Motor neuron (in vitro differentiated cells): ENCODE measurements at places on chromosomes 5 and 9.

DNA sequence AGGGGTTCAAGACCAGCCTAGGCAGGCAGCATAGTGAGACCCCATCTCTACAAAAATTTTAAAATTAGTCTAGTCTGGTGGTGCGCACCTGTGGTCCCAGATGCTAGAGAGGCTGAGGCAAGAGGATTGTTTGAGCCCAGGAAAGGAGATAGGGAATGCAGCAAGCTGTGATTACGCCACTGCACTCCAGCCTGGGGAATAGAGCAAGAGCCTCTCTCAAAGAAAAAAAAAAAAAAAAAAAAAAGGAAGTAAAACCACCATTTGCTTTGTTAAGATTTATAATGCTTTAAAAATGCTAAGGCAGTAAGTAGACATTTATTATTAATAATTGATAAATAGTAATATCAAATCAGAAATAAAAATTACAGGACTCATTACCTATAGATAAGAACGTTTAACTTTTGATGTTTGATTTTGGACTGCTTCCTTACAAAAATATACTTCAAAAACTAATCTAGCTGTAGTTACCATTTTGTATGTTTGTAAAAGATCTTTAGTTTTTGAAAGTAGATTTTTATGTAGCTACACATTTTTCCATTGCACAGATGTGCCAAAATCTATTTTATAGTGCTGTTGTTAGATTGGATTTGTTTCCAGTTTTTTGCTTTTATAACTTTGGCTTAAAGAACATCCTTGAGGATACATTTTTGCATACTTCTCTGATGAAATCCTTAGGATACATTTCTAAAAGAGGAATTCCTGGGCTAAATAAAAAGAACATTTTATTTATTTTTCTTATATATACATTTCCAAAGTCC lies 86.4 kb downstream of the INIP start:
- no peak for ATAC-seq

DNA sequence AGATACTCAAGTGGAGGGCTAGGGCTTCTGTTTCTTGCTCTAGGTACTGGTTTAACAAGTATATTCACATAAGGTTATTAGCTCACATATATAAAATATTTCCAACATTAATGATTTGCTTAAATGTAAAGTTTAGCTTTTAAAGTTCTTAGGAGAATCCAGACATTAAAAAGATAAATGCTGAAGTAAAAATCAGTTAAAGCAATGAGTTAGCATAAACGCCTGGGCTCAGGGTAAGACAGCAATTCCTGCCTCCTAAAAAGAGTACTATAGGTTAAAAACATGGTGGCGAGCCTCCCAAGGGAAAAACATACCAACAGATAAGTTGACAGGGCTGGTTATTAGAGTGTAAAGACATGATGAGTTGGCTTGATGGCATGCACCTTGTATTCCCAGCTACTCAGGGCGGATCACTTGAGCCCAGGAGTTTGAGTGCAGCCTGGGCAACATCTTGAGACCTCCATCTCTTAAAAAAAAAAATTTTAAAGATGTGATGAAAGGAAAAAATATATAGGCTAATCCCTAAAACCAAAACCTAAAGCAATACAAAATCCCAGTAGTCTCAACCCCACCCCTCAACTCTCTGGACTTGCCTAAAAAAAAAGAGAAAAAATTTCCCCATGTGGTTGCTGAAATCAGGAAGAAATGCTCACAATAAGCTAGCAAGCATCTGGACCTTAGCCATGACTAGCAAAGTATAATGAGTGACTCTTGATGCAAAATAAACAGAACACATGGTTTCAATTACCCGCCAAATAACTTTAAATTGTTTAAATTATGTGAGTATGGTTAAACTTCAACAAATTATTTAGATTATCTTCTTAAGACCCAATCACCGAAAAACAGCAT lies 3.6 kb downstream of the GOLPH3 start:
- no peak for ATAC-seq

DNA sequence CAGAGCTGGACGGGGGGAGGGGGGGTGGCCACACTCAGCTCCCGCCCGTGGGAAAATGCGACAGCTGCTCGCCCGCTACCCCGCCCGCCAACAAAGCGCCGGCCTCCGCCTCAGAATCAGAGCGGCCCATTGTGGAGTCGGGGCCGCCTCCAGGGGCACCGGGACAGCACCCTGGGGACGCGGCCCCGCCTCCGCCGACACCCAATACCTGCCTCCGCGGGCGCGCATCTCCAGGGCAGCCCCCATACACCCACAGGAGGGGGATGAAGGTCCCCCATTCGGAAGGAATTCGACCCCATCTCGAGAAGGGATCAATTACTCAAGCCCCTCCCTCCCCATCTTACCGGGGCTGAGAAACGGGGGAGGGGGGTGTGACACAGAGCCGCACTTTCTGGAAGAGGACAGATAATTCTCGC lies 1.3 kb downstream of the NOTCH1 start:
- ATAC-seq = peak; percentile 3

GRCh38 chr9:133237035-133237731 lies 28.1 kb upstream of the OBP2B start:
- peak; percentile 20 for ATAC-seq

DNA sequence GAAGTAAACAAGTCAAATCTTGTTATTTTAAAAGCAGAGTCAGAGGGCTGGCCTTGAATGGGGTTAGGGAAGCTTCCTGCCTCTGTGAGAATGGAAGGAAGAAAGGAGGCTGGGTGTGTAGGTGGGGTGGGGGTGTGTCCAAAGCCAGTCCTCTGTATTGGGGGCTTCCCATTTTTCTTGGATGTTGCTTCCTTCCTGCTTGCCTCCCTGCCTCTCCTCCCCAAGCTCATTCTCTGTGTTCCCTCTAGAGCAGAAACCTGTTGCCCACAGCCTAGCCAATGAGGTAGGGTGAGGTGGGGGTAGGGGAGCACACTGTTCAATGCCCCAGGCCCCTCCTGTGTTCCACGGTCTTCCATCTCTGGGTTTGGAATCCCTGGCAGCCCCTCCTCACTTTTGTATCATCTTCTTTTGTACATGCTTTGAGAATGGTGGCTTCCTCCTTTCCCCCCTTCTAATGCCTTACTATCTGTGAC lies 39.7 kb downstream of the SNX24 start:
- no peak for ATAC-seq

DNA sequence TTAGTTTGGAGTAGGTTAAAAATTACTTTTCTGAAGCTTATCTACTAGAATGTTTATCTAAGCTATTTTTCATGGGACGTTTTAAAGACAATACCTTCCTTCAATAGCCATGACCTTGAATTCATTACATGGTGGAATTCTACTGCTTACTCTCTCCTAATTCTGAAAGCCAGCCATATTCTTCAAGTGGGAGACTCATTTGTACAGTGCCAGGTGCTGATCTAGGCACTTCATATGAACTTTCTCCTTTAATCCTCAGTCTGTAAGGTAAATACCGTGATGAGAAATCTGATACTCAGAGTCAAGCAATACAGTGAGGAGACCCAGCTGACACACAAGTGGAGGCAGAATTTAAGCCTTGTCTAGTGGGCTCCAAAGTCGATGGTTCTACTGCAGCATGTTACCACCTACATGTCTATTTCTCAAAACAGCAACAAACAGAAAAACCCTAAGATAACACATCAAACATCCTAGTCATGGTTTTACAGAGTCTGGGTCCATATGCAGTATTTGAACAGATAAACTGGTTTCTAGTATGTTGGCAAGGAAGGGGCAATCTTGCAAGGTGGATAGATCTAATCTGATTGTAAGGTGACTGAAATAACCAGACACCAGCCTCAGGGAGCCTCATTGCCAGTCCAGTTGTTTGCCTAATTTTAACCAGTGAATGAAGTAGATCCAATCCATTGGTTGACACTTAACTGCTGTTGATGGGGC lies 243.7 kb downstream of the PIK3R1 start:
- no peak for ATAC-seq

DNA sequence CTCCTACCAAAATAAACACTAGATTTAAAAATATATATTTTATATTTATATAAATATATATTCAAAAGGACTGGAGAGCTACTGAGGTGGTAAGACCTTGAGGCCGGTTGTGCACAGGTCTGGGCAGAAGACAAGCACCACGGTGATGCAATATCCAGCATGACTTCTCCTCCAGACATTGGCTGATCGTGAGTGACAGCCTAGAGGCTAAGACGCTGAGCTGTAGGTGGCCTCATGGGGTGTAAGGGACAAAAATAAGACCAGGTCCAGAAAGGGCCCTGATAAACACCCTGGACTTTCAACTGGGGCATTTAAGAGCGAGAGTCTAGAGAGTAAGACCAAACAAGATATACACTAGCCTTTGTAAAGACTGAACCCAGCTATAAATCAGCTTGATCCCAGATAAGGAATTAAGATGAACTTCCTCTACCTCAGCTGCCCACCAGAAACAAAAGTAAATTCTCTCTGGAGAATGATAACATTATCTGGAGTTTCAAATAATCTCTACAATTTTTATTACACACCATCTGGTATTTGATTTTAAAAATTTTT lies 14.2 kb upstream of the C5orf47 start:
- no peak for ATAC-seq

DNA sequence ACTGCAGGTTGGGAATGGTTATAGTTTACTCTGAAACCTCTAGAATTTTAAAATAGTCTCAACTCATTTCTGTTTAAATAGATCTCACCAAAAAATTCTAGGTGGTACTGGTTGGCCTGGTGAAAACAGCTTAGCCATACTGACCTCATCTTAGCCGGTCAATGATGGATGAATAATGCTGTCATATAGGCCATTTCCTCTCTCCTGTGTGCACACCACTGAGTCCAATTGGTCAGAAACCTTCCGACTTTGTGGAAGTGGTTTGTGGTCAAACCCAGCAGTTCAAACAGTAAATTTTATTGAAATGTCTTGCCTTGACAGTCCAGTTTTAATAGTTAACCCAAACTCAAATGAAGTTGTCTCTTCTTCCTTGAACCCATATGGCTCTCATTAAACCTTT lies 98.6 kb downstream of the GIN1 start:
- ATAC-seq = no peak

- peak; percentile 96 for ATAC-seq
Observed at GRCh38 chr9:34430843-34431437, 27.4 kb downstream of the FAM219A start.

GRCh38 chr5:139523635-139524445 lies 37.3 kb upstream of the UBE2D2 start:
- peak; percentile 56 for ATAC-seq

DNA sequence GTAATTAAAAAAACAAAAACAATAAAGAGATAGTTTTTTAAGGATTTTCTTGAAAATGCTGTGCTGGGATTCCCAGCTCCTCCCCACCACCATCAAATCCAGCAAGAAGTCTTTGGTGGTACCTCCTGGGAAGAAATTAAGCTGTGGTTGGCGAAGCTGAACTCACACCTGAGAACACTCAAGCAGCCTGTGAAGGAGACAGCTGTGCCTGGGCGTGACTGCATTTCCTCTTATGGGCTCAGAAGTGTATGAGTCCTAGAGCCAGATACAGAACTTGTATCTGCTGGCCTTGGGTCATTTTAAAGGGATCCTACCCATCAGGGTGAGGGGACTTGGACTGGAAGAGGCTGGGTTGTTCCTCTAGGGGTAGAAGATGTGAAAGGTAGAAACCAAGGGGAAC lies 561.2 kb upstream of the SGCD start:
- ATAC-seq = no peak

- no peak for ATAC-seq
Observed at GRCh38 chr9:109863961-109864360, 84.0 kb downstream of the PALM2AKAP2 start.

GRCh38 chr5:19928562-19929421 lies 59.2 kb downstream of the CDH18 start:
- peak; percentile 91 for ATAC-seq

GRCh38 chr5:88388476-88389337 lies 120.1 kb upstream of the TMEM161B start:
- no peak for ATAC-seq

- ATAC-seq = no peak
Observed at GRCh38 chr9:132755096-132755495, 84.8 kb downstream of the GTF3C4 start.
